ENCODE measurements at places on chromosomes 13 and 19. TPM values are rescaled to one million over a fixed set of nuclear protein-coding genes. Genes with fewer than 3 reads are reported as not detected.

SHC2 gene
- 32.9 TPM for polyA plus RNA-seq

CD37 gene
- 19.9 TPM for polyA plus RNA-seq

N4BP2L1 gene
- polyA plus RNA-seq: 8.8 TPM

LILRA1 gene
- polyA plus RNA-seq: 0.46 TPM

TNFRSF19 gene
- polyA plus RNA-seq: 20.6 TPM

Measured in forelimb muscle (tissue), 1 donor.